ENCODE measurements at places on chromosomes 11 and 22. TPM values are rescaled to one million over a fixed set of nuclear protein-coding genes. Genes with fewer than 3 reads are reported as not detected.

- H3K4me3 ChIP-seq = no peak overlapping the region
- no peaks in the 10 kb centered on the region for H3K36me3 ChIP-seq
- H3K27ac ChIP-seq = peak overlapping the region; percentile 66
- H3K27me3 ChIP-seq = no peaks in the 10 kb centered on the region
- H3K4me1 ChIP-seq = peaks cover 5% of the 10 kb centered on the region
- DNase-seq = no peak
Observed at GRCh38 chr11:109945626-109946321, 147.4 kb upstream of the ZC3H12C start.

GRCh38 chr11:11592146-11592684, 29.6 kb downstream of the GALNT18 start:
- no peaks in the 10 kb centered on the region for H3K4me1 ChIP-seq
- DNase-seq = no peak
- H3K27me3 ChIP-seq = no peaks in the 10 kb centered on the region
- no peak overlapping the region for H3K4me3 ChIP-seq
- no peaks in the 10 kb centered on the region for H3K36me3 ChIP-seq

Gene AIFM3
- 0.59 TPM for total RNA-seq

DNA sequence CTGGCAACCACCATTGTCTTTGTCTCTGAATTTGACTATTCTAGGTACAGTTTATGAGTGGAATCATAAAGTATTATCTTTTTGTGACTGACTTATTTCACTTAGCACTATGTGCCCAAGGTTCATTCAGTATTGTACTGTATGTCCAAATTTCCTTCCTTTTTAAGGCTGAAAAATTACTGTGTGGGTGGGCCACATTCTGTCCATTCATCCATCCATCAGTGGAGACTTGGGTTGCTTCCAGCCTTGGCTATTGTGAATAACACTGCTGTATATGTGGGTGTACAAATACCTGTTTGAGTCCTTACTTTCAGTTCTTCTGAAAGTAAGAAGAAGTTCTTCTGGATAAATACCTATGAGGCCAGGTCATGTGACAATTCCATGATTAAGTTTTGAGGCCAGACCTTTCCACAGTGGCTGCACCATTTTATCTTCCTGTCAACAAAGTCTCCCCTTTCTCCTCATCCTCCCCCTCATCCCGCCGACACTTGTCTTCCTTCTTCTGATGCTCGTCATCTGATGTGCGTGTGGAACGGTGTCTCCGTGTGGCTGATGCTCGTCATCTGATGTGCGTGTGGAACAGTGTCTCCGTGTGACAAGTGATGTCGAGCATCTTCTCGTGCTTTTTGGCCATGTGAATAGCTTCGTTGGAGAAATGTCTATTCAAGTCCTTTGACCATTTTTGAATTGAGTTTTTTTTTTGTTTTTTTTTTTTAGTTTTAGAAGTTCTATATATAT, 49.5 kb downstream of the SBF1 start:
- no peak for DNase-seq
- no peaks in the 10 kb centered on the region for H3K27me3 ChIP-seq
- no peaks in the 10 kb centered on the region for H3K4me1 ChIP-seq
- H3K36me3 ChIP-seq = peaks cover under 1% of the 10 kb centered on the region
- H3K4me3 ChIP-seq = no peak overlapping the region

DNA sequence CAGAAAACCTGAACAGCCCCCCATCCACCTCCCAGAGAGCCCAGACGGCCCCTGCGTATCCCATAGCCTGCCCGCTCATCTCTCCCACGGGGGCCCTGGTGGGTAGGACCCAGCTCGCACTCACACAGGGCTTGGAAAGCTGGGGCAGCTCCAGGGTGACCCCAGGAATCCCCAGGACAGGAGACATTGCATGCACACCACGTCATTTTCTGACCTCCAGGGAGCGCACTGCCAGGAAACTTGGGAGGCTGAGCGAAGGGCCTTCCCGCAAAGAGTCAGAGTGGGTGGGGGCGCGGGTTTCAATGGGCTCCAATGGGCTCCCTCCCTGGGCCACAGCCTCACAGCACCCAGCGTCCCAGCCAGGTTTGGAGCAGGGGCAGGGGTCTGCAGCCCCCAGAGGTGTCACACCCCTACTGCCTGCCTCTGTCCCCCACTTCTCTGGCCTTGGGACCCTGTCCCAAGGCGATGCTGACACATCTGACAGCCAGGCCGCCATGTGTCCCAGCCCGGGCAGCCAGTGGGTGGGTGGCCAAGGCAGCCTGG, 8.2 kb upstream of the SYT8 start:
- H3K36me3 ChIP-seq = no peaks in the 10 kb centered on the region
- peak; percentile 40 for DNase-seq
- H3K4me3 ChIP-seq = no peak overlapping the region
- H3K27ac ChIP-seq = peak overlapping the region; percentile 90

GRCh38 chr22:28442711-28443525, 236.7 kb downstream of the TTC28 start:
- H3K27me3 ChIP-seq = no peaks in the 10 kb centered on the region
- peak overlapping the region; percentile 46 for H3K4me3 ChIP-seq

- no peaks in the 10 kb centered on the region for H3K36me3 ChIP-seq
- DNase-seq = no peak
- H3K4me3 ChIP-seq = no peak overlapping the region
Observed at GRCh38 chr11:31882951-31883392, 71.8 kb upstream of the PAX6 start.

GRCh38 chr22:28373831-28374230, 305.8 kb downstream of the TTC28 start:
- DNase-seq = no peak
- H3K36me3 ChIP-seq = no peaks in the 10 kb centered on the region
- no peak overlapping the region for H3K27ac ChIP-seq
- no peaks in the 10 kb centered on the region for H3K27me3 ChIP-seq

Gene BID
- total RNA-seq = 18.9 TPM

Gene OSBPL5
- total RNA-seq = 78.5 TPM

DNA sequence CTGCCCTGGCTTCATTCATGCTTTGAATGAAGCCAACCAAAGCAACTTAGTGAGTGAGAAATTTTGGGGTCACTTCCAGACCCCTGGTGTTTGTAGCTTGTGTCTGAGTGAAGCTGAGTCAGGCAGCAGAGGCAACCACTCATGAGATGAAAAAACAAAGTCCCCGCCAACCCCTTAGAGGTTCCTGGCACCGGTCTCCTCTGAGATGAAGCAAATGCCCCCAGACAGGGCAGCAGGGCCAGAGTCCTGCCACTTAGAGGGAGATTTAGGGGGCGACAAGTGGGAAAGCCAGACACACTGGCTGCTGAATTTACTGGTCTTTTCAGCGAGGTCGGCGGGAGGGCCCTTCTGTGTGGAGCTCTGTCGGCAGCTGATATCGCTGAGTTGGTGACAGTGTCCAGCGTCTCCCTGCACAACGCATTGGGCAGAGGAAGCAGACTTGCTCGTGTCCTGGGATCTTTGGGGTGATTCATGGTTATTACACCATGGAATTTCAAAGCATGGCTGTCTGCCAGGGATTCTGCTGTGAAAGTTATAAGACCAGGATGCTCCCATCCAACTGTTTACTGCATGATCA, 482.6 kb downstream of the MIAT start:
- DNase-seq = no peak
- no peaks in the 10 kb centered on the region for H3K27me3 ChIP-seq
- no peak overlapping the region for H3K27ac ChIP-seq
- no peak overlapping the region for H3K4me3 ChIP-seq

GRCh38 chr22:17914474-17914873, 109.9 kb downstream of the MICAL3 start:
- H3K4me1 ChIP-seq = peaks cover 21% of the 10 kb centered on the region
- H3K27me3 ChIP-seq = no peaks in the 10 kb centered on the region
- no peak overlapping the region for H3K4me3 ChIP-seq

Gene SCN4B
- 4.1 TPM for total RNA-seq

Gene GPR83
- 0.21 TPM for total RNA-seq

Gene RNF215
- total RNA-seq = 24.3 TPM

DNA sequence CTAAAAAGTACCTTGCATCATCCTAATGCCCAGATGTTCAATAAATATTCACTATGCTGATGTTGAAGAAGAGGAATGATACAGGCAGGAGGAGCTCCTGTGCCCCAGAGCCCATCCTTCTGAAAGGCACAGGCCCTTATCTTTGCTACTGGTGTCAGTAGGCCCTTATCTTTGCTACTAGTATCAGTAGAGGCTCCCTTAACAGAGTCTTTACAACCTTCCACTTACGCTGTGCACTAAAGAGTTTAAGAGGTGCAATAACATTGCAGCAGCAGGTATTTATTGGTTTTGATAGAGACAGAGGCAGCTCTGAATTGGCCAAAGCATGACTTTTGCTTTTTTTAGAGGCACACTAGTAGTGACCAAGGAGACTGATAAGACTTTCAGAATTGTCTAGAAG, 174.4 kb downstream of the TENM4 start:
- H3K27me3 ChIP-seq = no peaks in the 10 kb centered on the region
- H3K4me1 ChIP-seq = no peaks in the 10 kb centered on the region
- no peak for DNase-seq
- no peak overlapping the region for H3K27ac ChIP-seq

- H3K27ac ChIP-seq = peak overlapping the region; percentile 34
- DNase-seq = no peak
- no peaks in the 10 kb centered on the region for H3K4me1 ChIP-seq
- H3K4me3 ChIP-seq = no peak overlapping the region
Observed at GRCh38 chr22:41504397-41504796, 35.5 kb downstream of the ACO2 start.

Gene CDC42BPG
- total RNA-seq = 0.30 TPM

Gene LDHAL6A
- total RNA-seq = not detected

GRCh38 chr11:16925561-16926065, 88.6 kb downstream of the PLEKHA7 start:
- no peak for DNase-seq
- H3K27me3 ChIP-seq = no peaks in the 10 kb centered on the region
- peak overlapping the region; percentile 53 for H3K4me3 ChIP-seq

DNA sequence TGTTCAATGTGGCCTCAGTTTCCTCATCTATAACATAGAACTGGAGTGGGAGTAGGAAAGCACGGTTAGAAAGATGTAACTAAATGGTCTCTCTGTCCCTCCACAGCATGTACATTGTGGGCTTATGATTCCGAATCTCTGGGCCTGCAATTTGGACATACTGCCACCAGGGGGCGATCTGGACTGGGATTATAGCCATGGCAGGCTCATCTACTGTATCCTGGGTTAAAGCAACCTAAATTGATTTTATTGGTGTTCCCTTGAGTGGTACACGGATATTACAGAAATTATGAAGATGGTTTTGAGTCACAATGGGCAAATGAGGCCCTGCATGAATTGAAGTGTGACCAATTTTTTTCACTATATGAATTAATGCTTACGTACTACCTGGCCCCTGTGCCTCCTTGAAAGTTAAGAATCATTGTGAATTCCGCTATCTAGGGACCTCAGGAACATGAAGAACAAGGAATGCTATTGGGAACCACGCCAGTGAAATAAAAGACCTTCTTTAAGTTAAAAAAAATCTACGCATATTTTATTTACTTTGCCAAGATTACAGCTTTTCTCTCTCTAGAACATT, 32.9 kb downstream of the TST start:
- H3K36me3 ChIP-seq = no peaks in the 10 kb centered on the region
- H3K4me3 ChIP-seq = no peak overlapping the region
- no peaks in the 10 kb centered on the region for H3K4me1 ChIP-seq
- no peak for DNase-seq
- H3K27me3 ChIP-seq = no peaks in the 10 kb centered on the region

Gene OTOG
- not detected for total RNA-seq

All from tibial nerve (tissue), 4 donors.